RKO (cell line): ENCODE measurements at places on chromosomes 4 and X.

DNA sequence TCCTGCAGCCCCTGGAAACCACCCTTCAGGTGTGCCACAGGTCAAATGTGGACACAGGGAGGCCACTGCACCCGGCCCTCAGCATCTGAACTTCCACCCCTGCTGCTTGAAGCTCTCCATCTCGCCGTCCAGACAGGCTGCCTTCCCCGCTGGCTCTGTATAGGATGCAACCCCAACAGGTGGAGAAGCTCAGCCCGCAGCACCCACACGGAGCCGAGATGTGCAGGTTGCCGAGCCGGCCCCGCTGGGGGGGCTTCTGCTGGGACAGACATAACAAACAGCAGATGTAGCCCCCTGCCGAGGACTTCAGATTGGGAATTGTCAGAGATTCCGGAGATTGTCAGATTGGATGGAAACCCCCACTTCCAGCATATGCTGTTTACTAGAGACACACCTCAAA, 20.5 kb downstream of the TMEM187 start:
- DNase-seq, result no peak

GRCh38 chr4:42278709-42279324, 118.5 kb upstream of the SHISA3 start:
- no peak for DNase-seq

DNA sequence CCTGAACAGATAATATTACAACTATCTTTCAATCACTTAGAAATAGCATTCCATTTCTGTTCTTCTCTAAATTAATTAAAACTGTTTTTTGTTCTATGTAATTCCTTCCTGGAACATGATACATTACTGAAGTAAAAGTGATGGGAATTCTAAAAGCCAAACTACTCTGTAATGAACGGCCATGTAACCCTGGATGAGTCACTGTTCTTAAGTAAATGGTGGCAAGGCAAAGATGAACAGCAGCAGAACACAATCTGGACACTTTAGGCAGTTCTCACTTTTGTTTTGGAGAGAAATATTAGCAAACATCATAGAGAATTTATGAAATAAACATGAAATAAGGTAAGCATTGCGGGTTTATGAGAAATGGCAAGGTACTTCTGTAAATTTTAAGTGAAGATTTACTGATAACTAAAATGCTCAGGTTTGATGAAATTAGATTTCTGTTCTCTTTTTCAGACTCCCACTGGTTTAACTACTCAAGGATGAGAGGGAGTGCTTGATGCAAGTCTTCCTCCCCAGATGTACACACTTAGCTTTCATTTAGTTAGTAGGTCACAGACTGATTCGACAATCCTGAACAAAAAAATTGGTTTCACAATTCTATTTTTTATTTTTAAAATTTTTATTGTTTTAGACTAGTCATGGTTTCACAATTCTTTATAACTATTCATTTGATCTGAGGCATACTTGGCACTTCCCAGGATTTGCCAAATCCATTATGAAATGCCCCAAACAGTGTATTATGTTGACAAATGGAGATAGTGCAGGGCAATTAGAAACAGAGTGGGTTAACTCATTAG, 964 bp upstream of the GPR82 start:
- DNase-seq, result no peak

GRCh38 chr4:127856813-127857447, 23.8 kb upstream of the PLK4 start:
- DNase-seq, result no peak

- DNase-seq, result no peak
Observed at GRCh38 chr4:121380776-121381462, at the start of gene QRFPR. Gene QRFPR, minus strand, starts transcription at chr4:121381018. Its CDS starts 371 bp downstream, at chr4:121380647.
